Temporal lobe (tissue), 4 donors: ENCODE measurements at places on chromosomes 1 and 21. TPM values are rescaled to one million over a fixed set of nuclear protein-coding genes. Genes with fewer than 3 reads are reported as not detected.

The PRRX1 gene
- total RNA-seq, result 5.4 TPM

The MFAP2 gene
- total RNA-seq, result 5.9 TPM

The SPTA1 gene
- 1.2 TPM for total RNA-seq

The DLGAP3 gene
- total RNA-seq, result 5.9 TPM

The TNFSF18 gene
- 0.74 TPM for total RNA-seq

The C8A gene
- not detected for total RNA-seq

The MSH4 gene
- 0.98 TPM for total RNA-seq

The KDF1 gene
- total RNA-seq, result not detected

The CDK18 gene
- total RNA-seq, result 1.2 TPM

The GART gene
- total RNA-seq, result 91.0 TPM

The C1orf226 gene
- total RNA-seq, result 2.2 TPM

The ATP1A1 gene
- 98.8 TPM for total RNA-seq

The ALX3 gene
- not detected for total RNA-seq

The CAPN8 gene
- not detected for total RNA-seq
